Stimulated activated CD8-positive, alpha-beta memory T cell treated with anti-CD3 and anti-CD28 coated beads, Interleukin-15, amount 100 ng/mL, for 1 hour (primary cell): ENCODE measurements at places on chromosomes 12 and 14.

GRCh38 chr12:8692573-8692972 lies 5.2 kb upstream of the RIMKLB start:
- no peak for DNase-seq

- DNase-seq, result no peak
These were observed 158.9 kb downstream of the SLC15A5 start for GRCh38 chr12:16118586-16118985.

- DNase-seq, result no peak
These were observed 338.3 kb downstream of the EMP1 start for GRCh38 chr12:13534645-13535398.

GRCh38 chr14:24473211-24473610 lies 30.6 kb upstream of the SDR39U1 start:
- DNase-seq, result no peak

- no peak for DNase-seq
These were observed 199.9 kb upstream of the KRR1 start for GRCh38 chr12:75711271-75711670.

GRCh38 chr12:16583969-16584745 lies 21.8 kb downstream of the LMO3 start:
- no peak for DNase-seq

DNA sequence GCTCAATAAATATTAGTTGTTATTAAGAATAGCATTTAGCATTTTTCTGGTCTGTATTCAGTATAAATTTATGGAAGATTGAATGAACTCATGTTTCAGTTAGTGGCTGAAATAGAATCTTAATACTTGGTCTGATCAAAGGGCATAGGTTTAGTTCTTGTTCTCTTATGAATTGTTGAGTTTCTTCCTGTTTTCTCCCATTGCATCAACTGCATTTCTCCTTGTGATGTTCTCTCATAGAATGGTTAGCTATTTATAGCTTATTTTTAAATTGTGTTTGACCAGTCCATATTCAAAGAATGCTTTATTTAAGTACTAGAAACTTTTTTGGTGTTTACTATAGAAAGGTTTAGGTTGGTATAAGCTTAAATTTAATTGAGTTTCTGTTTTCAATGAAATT lies 29.8 kb downstream of the APAF1 start:
- DNase-seq, result no peak

DNA sequence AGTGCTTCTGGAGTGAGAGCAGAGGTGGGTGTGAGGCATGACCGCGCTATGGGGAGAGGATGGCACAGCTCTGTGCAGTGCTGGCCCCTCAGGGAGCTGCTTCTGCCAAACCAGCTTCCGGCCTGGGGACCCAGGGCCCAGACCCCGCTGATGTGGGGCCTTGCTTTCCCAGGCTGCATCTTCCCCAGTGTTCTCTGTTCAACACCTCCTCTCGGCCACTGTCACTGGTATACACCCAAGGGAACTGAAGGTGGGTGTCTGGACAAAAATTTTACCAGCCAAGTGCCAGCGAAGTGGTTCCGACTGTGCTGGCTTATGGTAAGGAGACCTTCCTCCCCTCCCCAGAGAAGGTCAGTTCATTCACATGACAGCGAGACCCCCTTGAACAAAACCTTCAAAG lies 179.1 kb downstream of the AACS start:
- DNase-seq, result no peak

GRCh38 chr12:74415633-74416032 lies 122.0 kb upstream of the ATXN7L3B start:
- no peak for DNase-seq

- no peak for DNase-seq
These were observed 91.0 kb downstream of the LRRC74A start for GRCh38 chr14:76917158-76917596.

GRCh38 chr12:107330831-107331431 lies 237.6 kb upstream of the CRY1 start:
- no peak for DNase-seq

GRCh38 chr12:117583677-117584225 lies 222.3 kb upstream of the NOS1 start:
- DNase-seq, result no peak

DNA sequence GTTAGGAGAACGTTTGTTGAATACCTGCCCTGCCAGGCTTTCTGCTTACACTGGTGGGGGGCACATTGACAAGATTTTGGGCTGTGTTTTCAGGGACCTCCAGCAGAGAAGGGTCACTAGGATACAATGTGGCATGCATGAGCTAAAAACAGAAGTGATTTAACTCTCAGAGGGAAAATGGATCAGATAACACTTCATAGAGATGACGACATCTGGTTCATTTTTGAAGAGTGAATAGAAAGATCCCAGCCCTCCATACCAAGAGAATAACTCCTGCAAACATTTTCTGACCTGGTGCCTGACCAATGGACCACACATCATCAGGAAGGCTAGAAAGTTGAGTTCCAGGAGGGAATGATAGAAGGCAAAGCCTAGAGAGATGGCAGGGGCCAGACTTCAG lies 33.7 kb downstream of the CKB start:
- DNase-seq, result no peak

GRCh38 chr12:105020241-105020962 lies 34.3 kb downstream of the NOPCHAP1 start:
- no peak for DNase-seq

GRCh38 chr14:54654605-54655004 lies 87.7 kb downstream of the SAMD4A start:
- DNase-seq, result no peak

GRCh38 chr12:19462406-19462805 lies 23.1 kb downstream of the AEBP2 start:
- no peak for DNase-seq
